M059J (cell line): ENCODE measurements at places on chromosomes 6 and 20. TPM values are rescaled to one million over a fixed set of nuclear protein-coding genes. Genes with fewer than 3 reads are reported as not detected.
A peak's percentile ranks its signal among the peaks of the same experiment; 100 is the strongest.

The ZFP57 gene
- 0.05 TPM in 1 of 2 replicates, not detected in the other for total RNA-seq

- no peak for DNase-seq
Measured at GRCh38 chr6:161850562-161850961, 576.7 kb upstream of the AGPAT4 start.

GRCh38 chr20:40706977-40707582 lies 18.0 kb upstream of the MAFB start:
- peak; percentile 24 for DNase-seq

The IL17A gene
- not detected in 2 replicates for total RNA-seq

- DNase-seq = no peak
Measured at GRCh38 chr6:15689586-15690482, 27.0 kb upstream of the DTNBP1 start.

GRCh38 chr6:167705211-167705750 lies 121.4 kb upstream of the AFDN start:
- DNase-seq = no peak

DNA sequence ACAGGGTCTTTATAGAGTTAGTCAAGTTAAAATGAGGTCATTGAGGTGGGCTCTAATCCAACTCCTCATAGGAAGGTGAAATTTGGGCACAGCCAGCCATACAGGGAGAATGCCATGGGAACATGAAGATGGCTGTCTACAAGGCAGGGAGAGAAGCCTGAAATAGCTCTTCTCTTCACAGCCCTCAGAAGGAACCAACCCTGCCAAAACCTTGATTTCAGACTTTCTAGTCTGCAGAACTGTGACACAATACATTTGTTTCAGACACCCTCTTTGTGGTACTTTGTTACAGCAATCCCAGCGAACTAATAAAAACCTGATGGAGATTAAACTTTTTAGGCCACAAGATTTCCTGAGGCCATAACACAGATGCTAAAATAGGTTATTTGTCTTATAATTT lies 43.1 kb upstream of the HECA start:
- DNase-seq = no peak

The TRIM40 gene
- not detected in 2 replicates for total RNA-seq

The CTSZ gene
- 12.4 and 14.9 TPM in 2 replicates for total RNA-seq

- no peak for DNase-seq
Measured at GRCh38 chr20:16711661-16712258, 18.1 kb upstream of the SNRPB2 start.

The TBC1D32 gene
- 1.6 and 2.6 TPM in 2 replicates for total RNA-seq

- no peak for DNase-seq
Measured at GRCh38 chr6:160132297-160132637, 10.7 kb downstream of the SLC22A1 start.

The ADAM33 gene
- 0.15 and 0.25 TPM in 2 replicates for total RNA-seq

- no peak for DNase-seq
Measured at GRCh38 chr20:33097001-33097400, 17.6 kb downstream of the BPIFB4 start.

DNA sequence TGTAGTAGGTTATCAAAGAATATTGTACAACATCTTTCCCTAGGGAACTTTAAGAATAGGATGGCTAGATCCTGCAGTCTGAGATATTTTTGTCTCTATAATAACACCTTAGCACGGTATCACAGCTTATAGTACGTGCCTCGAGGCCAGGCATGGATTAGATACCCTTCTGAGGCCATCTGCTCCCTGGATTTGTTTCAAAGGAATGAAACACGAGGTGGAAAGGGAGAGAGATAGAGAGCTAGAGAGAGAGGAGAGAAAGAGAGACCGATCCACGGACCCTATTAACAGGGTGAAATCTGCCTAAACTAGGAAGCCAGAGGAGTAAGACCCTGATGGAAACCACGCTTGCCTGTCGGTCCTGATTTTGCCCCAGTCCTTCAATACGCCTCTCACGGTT lies 92.5 kb downstream of the CD83 start:
- no peak for DNase-seq

GRCh38 chr6:170306324-170307079 lies at the start of gene FAM120B:
Gene FAM120B (plus strand): TSS chr6:170306758. CDS start chr6:170317391, 10,633 bp downstream.
- DNase-seq = peak; percentile 96

DNA sequence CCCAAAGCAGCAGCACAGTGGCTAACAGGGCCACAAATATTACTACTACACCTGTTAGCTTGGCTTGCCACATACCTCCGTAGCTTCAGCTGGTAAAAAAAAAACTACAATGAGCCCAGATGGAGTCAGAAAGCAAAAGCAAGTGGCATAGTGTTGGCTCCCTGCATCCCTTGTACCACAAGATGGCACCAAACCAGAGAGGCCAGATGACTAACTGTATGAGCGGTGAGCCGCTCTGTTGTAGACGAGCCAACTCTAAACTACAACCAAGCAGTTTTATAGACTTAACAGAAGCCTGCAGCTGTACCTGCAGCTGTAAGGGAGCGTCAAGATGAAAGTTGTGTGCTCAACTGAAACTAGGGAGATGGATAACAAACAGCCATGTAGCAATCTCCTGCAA lies 84.5 kb upstream of the MCHR2 start:
- DNase-seq = peak; percentile 71

The MATN4 gene
- not detected in 2 replicates for total RNA-seq

The ARHGAP40 gene
- total RNA-seq = 0.64 TPM in 1 of 2 replicates, not detected in the other

- DNase-seq = peak; percentile 64
Measured at GRCh38 chr6:112225691-112226090, 28.7 kb downstream of the LAMA4 start.

DNA sequence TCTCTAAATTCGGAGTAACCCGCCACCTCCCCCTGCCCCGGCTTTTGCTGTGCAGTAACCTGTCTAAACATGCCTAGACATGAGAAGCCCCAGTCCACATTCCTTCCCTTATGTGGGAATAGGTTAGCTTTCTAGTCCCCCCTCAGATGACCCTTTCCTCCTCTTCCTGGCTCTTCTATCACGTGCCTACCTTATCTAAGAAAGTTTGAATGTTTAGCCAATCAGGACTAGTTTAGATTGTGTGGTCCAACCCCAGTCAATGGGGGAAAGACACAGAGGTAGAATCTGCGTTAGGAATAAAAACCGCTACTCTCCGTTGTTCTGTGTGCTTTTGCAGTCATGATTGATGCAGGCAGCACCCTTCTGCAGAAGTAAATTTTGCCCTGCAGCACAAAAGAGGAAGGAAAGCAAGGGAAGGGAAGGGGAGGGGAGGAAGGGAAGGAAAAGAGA lies 69.0 kb upstream of the CD93 start:
- DNase-seq = peak; percentile 73

DNA sequence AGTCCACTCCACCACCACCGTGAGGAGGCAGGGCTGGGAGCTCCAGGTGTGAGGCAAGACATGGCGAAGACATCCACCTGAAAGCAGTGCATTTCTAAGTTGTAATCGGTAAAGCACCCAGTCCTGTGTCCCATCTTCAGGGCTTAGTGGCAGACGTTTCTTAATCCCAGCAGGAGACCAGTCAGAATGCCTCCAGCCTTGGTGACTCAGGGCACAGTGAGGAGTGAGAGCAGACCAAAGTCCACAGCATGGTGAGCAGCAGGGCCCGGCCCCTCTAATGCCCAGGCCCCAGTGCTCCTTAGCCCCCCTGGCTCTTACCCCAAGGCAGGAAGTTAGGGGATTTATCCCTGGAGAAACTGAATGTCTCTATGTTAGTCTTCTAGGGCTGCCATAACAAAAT lies 183.9 kb downstream of the SYNDIG1 start:
- peak; percentile 63 for DNase-seq

GRCh38 chr6:11404838-11405237 lies 132.7 kb upstream of the TMEM170B start:
- no peak for DNase-seq

GRCh38 chr6:129251669-129252376 lies 368.9 kb downstream of the LAMA2 start:
- peak; percentile 75 for DNase-seq

DNA sequence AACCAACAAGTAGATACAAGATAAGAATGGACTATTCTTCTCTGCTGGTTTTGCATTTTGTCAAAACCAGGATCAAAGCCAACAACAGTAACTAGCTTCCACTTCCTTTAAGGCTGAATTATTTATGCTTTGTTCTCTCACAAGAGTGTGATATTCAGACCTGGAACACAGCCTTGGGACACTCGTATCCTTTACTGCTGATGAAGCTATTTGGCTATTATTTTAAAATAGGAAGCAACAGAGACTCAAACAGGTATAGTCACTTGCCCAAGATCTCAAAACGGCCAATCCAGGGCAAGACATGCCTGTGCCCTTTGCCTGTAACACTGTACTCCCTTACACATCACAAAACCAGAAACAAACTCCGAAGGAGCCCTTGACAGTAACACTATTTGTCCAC lies 19.9 kb downstream of the SPTLC3 start:
- peak; percentile 47 for DNase-seq

DNA sequence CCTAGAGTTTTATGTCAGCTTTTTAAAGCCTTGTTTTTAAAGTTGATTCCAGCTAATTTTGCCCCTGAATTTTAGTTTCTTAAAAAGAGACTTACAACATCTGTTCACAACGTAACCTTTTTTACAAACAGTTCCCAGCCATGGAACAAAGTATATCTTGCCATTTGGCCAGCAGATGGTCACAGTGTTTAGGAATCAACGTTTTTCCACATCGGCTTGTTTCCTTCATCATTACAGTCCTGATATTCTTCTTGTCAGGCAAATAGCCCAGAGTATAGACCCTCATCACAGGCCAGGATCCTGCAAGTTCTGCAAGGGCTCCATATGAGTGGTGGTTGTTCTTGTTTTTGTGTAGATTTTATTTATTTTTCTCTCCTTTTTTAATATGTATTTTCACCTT lies 341.7 kb upstream of the HTR1E start:
- no peak for DNase-seq

- no peak for DNase-seq
Measured at GRCh38 chr6:25670208-25670607, 18.2 kb downstream of the SCGN start.

DNA sequence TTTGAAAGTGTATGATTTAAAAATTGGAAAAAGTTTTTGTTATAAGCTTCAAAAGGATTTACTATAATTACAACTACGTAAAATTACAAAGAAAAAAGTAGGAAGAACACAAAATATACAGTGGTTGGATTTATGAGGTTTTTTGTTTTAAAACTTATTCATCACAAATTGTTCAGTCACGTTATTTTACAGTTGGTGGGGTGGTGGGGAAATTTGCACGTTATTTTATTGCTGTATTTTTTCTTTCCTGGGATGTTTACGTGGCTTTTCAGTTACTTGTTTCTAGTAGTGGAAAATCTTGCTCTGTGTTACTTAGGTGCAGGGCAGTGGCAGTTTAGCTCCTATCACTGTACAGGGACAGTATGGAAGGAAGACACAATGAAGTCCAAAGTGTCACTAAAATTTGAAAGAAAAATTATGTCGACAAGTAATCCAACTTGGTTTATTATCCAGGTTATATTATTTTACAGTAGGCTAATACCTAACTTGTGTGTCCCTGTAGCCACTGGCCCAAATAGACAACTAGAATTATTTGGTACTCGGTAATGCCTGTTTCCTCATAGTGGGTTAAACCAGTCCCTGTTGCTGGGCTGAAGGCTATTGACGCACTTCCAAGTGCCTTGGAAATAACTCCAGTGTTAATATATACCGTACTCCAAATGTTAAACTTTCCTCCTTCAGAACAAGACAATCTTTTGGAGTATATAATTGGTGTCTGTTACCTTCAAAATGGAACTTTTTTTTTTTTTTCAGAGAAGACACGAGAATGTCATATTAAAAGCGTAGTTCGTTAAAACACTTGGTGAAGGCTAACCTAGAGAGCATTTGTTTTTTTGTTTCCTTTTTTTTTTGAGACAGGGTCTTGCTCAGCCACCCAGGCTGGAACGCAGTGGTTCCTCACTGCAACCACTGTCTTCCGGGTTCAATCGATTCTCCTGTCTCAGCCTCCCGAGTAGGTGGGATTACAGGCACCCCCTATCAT lies 4.6 kb downstream of the JARID2 start:
- no peak for DNase-seq
